ENCODE measurements at places on chromosomes 3 and 15.

DNA sequence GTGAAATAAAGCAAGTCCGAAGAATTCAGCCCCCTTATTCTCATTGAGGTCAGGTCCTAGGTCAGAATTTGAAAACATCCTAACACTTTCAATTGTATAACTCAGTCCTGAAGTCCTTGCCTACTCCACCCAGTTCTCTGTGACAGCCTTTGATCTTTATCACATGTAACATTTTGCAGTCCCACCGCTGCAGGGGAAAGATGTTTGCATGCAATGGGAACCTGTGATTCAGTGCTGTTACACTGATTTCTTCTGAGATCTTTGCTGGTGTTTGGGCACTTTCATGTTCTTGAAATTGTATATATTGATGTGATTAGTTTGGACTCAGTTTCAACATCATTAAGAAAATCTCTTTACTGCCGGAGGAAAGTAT lies 18.0 kb upstream of the SECISBP2L start:
- DNase-seq, result no peak

DNA sequence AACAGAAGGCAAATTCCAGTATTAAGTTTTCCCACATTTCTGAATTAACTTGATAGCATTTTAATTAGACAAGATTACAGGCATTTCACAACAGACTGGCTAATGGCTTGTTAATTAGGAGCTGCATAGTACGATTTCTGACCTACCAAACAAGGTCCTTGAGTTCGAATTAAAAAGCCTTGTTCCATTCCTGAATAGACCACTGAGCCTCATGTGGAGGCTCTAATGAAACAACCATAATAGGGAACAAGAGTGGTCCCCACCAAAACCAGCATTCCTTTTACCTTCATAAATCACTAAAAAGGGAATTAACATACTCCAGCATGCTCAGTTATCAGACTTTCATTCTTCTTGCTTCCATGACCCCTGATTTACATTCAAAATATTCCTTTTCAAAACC lies 66.4 kb downstream of the PRTG start:
- no peak for DNase-seq

DNA sequence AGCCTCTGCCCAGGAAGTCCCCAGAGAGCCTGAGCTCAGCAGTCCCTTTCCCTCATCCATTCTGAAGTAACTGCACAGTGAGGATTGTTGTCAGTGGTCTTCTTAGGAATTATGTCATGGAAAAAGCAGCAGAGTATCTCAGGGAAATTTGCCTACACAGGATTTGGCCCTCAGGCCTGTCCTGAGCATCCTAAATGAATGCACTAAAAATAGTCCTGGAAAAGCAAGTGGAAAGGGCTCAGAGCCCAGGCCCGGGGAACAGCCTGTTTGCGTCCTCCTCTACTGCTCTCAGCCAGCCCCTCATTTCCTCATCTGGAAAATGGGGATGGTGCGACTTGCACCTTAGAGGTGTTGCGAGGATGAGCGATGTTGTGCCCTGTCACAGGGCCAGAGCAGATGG lies 21.6 kb downstream of the LYSMD4 start:
- no peak for DNase-seq

DNA sequence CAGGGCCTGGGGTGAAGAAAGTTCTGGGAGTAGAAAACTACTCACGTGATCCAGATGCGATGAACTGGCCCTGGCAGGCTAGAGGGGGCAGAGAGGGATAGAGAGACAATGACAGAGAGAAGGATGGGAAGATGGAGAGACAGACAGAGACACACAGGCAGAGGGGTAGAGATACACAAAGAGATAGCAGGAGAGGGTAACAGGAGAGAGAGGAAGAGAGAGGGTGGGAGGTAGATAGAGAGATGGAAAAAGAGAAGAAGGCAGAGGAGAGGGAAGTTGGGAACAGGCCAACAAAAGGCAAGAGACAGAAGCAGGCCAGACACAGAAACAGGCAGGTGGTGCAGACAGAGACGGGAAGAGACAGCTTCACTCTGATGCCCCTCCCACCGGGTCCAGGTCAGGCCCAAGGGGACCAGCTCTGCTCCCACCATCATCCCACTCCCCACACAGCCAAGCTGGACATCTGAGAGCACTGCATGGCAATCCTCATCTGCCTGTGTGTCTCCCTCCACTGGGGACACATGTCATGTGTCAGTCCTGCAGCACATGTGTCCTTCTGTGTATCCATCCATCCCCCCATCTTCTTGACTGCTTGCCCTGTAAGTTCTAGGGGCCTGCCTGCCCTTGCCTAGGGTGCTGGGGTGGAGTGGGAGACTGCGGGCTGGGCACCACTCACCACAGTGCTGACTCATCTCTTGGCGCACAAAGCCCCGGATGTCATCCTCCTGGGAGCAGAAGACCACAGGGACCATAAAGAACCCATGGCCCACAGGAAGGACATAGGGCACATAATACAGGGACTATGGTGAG lies 2.2 kb upstream of the UCN2 start:
- DNase-seq, result no peak

- no peak for DNase-seq
Observed at GRCh38 chr3:101847328-101847727, 2.0 kb upstream of the NFKBIZ start.

- DNase-seq, result no peak
Observed at GRCh38 chr3:146221276-146221675, 29.6 kb downstream of the PLSCR4 start.

DNA sequence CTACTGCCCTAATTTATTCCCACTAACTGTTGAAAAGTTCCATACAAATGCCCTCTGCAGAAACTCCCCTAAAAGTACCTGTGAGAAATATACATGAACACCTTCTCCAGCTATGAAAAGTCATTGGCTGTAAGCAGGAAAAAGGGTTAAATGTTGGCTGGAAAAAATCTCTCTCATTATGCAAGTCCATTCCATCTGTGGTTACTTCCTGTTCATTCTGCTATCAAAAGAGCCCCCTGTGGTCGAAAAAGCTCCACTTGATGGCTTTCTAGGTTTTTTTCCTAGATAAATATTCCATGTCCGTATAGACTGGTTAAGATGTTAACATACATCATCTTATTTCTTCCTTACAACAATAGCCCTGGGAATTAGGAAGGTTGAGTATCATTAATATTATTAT lies 56.2 kb upstream of the AKAP13 start:
- DNase-seq, result no peak

- no peak for DNase-seq
Observed at GRCh38 chr3:94004301-94004910, 24.0 kb downstream of the STX19 start.

GRCh38 chr3:10274601-10275000 lies 18.1 kb downstream of the GHRL start:
- DNase-seq, result no peak

GRCh38 chr3:120172070-120172469 lies 77.8 kb upstream of the GSK3B start:
- peak; percentile 70 for DNase-seq

- DNase-seq, result peak; percentile 25
Observed at GRCh38 chr15:95169541-95170459, 938.4 kb downstream of the MCTP2 start.

GRCh38 chr3:191340966-191341365 lies 10.6 kb upstream of the UTS2B start:
- no peak for DNase-seq

DNA sequence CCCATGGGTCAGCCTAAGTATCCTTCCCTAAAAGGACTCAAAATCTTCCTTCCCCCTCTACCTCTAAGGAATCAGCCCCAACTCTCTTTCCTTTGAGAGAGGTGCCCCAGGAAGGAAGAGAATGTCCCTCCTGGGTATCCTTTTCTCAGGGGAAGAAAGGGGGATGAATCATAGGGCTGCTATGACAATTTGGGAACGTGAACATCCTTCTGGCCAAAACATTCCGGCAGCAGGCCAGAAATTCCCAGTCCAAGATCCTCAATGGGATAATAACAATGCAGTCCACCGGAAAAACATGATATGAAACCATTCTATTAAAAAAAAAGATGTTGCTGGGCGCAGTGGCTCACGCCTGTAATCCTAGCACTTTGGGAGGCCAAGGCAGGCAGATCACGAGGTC lies 50.8 kb upstream of the CACNA2D3 start:
- DNase-seq, result no peak

DNA sequence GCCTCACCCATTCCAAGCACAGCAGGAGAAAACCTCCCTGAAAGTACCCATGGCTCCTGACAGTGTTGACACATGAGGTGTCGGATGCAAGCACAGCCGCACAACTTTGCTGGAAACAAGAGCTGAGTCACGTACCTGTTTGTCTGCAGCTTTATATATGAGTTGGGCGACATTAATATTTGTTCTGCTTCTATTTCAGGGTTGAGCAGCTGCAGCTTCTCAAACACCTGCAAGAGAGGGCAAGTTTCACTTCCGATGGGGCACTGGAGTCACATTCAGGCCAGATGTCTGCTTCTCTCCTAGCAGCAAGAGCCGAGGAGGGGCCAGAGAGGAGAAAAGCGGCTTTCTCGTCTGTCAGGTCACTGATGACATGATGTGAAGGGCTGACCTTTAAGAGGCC lies 88.0 kb downstream of the NUP210 start:
- no peak for DNase-seq

DNA sequence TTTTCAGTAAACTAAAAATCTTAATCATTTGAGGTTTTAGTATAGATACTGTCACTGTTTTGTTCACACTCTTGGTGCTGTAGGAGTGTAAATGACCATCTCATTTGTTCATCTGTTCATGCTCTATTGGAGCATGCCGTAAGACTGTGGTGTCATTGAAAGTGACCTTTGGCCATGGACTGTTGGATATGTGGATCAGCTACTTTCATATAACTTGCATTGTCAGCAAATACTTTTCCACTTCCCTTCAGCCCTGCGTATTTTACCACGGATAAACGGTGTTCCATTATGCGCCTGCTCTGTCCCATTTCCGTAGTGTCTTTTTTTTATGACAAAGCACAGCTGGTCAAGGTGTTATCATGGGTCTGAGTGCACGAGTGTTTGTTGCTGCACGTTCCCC lies 32.6 kb upstream of the SENP5 start:
- DNase-seq, result no peak

- DNase-seq, result no peak
Observed at GRCh38 chr3:179438841-179439240, 12.4 kb downstream of the GNB4 start.

- DNase-seq, result no peak
Observed at GRCh38 chr15:54482251-54482650, 504.0 kb downstream of the UNC13C start.

GRCh38 chr3:122857019-122857418 lies 62.1 kb downstream of the SLC49A4 start:
- no peak for DNase-seq

- DNase-seq, result no peak
Observed at GRCh38 chr3:66145408-66145733, 75.4 kb upstream of the SLC25A26 start.

- DNase-seq, result no peak
Observed at GRCh38 chr3:56424336-56424735, 43.9 kb downstream of the ERC2 start.

DNA sequence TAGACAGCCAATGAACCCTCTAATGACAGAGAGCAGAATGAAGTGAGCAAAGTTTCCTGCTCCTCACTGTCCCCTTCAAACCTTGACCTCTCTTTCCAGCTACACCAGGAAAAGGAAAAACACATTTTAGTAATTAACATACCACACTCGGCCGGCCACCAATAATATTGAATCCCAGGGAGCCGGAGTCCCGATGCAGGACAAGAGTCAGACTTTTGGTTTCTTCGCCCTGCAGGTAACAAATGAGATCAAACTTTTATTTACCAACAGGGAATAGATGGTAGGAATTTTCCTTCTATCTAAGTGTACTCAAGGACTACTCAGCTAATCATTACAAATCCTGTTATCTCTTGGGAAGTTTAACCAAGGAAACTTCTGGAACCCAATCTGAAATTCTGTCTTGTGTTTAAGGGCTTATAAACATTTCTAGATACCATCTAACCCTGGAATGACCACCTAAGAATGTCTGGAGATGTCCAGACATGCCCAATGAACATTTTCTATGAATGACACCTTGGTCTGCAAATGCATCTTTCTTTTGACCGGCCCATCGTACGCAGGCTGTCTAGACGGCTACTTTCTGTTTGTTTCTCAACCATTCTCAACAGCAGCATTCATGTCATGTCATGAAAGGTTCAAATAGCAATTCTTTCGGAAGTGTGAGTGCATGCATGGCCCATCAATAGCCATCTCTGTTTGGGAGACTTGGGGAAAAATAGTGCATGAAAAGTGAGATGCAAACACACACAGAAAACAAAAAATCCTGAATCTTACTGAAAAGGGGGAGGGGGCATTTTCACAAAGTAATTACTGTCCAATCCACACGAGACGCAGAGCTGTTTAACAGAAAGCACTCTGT lies 16.1 kb downstream of the PDZRN3 start:
- no peak for DNase-seq

- DNase-seq, result no peak
Observed at GRCh38 chr3:88810455-88810854, 297.0 kb upstream of the EPHA3 start.

GRCh38 chr3:184710870-184711492 lies 883 bp downstream of the MAGEF1 start:
- no peak for DNase-seq

DNA sequence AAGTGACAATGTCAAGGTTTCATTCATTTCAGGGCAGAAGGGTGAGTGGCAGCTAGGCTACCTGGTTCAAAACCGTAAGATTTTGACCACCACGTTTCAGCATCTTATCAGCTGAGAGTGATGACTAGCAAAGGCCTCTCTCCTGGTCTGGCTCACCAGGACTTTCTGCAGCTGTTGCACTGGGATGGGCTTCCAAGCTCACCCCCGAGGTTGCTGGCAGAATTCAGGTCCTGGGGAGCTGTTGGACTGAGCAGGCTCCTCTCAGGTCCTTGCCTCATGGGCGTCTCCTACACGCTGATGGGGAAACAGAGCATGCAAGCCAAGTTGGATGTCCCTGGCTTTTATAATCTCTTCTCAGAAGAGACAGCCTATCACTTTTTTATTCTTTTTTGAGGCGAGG lies 88.8 kb upstream of the RNU6-1 start:
- DNase-seq, result no peak
